H4 (cell line): ENCODE measurements at places on chromosomes 16 and 17. TPM values are rescaled to one million over a fixed set of nuclear protein-coding genes. Genes with fewer than 3 reads are reported as not detected.

Gene ADORA2B
- total RNA-seq, result 29.3 and 32.1 TPM in 2 replicates

Gene SLFN5
- total RNA-seq, result 28.8 and 35.1 TPM in 2 replicates

Gene SERPINF2
- total RNA-seq, result not detected in 2 replicates

- DNase-seq, result no peak
Observed at GRCh38 chr16:23836078-23836403, 258 bp downstream of the PRKCB start.

DNA sequence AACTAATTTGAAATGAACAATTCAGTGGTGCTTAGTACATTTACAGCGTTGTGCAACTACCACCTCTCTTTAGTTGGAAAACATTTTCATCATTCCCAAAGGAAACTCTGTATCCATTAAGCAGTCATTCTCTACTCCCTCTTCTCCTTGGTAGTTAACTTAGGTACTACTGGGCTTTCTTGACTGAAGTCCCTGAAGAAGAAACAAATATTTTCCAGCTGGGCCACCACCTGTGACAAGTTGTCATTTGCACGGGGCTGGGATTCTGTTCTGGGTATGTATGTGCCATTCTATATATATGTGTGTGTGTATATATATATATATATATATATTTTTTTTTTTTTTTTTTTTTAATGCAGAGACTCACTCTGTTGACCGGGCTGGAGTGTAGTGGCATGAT, 15.4 kb upstream of the RMI2 start:
- DNase-seq, result no peak

Gene MYH3
- 0.04 TPM in 1 of 2 replicates, not detected in the other for total RNA-seq

Gene MYLK3
- 0.14 TPM in 1 of 2 replicates, not detected in the other for total RNA-seq

GRCh38 chr16:47254756-47255155, 111.0 kb upstream of the NETO2 start:
- DNase-seq, result no peak

Gene MILR1
- 20.3 and 24.8 TPM in 2 replicates for total RNA-seq

DNA sequence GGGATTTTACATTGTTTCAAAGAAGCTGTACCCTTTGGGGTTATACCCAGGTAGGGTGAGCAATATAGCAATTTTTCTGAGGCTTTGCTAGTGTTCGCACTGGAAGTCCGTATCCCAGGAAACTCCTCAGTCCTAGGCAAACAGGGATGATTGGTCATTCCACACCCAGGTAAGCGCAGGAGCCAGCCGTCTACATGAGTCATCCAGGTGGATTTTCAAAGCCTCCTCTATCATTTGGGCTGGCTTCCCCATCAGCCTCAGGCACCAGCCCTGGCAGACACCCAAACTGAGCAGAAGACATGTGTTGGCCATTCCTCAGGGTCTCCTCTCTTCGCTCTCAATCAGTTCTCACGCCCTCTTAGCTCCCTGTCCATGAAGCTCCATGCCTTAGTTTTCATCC, 135.6 kb downstream of the AIPL1 start:
- DNase-seq, result no peak

DNA sequence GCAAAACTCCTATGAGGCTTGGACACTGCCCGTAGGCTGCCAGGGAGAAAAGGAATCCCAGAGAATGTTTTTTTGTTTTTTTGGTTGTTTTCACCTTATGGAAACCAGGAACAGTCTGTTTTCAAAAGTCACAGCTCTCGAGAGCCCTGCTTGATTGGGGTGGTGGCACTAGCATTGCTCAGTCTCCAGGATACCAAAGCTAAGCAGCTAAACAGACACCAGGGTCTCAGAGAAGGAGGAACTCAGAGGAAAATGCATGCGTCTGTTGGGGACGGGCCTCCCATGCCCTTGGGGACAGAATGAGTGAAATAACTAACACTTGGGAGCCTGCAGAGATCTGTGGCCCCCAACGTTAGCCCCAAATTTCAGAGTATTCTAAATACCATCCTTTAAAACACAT, 178.8 kb downstream of the SOX9 start:
- no peak for DNase-seq

GRCh38 chr16:84356591-84357116, 11.7 kb upstream of the ATP2C2 start:
- peak; percentile 42 for DNase-seq

Gene NPIPB13
- total RNA-seq, result 0.43 and 0.46 TPM in 2 replicates

Gene HELZ
- 21.7 and 29.0 TPM in 2 replicates for total RNA-seq

DNA sequence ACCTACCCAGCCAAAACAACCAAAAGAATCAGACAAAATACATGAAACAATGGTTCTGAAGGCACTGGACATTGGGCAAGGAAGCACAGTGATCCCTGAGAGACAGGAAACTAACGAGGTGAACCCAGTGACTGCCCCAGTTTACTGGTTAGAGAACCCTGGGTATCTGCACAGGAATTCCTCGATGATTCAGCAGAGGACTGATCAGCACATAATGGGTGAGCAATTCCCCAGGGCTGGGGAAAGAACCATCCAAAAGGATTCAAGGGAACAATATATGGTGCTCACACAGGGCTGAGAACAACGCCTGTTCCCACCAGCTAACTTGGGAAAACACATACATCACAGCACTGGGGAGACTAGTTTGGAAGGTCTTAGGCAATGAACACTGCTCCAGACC, 167.2 kb downstream of the PARN start:
- DNase-seq, result no peak

Gene KIF1C
- total RNA-seq, result 9.9 and 13.0 TPM in 2 replicates

Gene CDK3
- 0.49 and 1.9 TPM in 2 replicates for total RNA-seq

Gene SPATA32
- 0.21 TPM in 1 of 2 replicates, not detected in the other for total RNA-seq

- DNase-seq, result no peak
Observed at GRCh38 chr16:17346621-17347569, 123.9 kb downstream of the XYLT1 start.

GRCh38 chr16:54466233-54466632, 179.6 kb upstream of the IRX3 start:
- no peak for DNase-seq

- DNase-seq, result no peak
Observed at GRCh38 chr16:73129455-73129854, 81.5 kb upstream of the ZFHX3 start.

DNA sequence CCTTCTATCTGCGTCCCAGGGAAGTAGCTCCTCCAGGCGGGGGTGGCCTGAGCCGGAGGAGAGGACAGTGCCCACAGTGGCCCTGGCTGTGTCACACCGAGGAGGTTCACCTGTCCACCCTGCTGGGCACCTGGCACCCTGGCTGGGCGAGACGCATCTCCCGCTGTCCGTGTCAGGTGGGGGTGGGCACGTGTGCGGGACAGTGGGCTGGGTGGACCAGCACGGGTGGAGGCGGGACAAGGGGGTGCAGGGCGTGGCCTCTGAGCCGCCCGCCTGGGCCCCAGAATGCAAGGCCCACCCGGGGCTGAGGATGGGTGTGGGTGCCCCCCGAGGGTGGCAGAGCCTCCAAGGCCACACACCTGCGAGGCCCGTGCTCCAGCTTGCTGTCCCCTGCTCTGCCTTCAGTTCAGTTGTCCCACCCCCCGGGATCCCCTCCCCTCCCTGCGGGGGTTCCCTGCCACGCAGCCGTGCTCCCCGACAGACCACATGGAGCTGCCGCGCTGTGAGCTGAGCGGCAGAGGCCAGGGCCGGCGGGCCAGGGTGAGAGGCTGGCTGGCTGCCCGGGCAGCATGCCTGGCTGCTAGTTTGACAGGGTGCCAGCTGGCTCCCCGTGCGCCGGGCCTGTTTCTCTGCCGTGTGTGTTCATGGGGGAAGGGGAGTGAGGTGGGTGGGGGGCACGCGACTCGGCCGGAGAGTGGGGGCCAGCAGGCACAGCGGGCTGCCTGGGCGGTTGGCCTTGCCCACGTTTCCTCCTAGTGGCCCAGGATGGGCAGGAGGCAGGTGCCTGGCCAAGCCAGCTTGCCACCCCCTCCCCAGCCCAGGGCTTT, 33.9 kb downstream of the BAHCC1 start:
- peak; percentile 72 for DNase-seq

GRCh38 chr17:77649717-77650211, 308.7 kb upstream of the TNRC6C start:
- DNase-seq, result peak; percentile 36

DNA sequence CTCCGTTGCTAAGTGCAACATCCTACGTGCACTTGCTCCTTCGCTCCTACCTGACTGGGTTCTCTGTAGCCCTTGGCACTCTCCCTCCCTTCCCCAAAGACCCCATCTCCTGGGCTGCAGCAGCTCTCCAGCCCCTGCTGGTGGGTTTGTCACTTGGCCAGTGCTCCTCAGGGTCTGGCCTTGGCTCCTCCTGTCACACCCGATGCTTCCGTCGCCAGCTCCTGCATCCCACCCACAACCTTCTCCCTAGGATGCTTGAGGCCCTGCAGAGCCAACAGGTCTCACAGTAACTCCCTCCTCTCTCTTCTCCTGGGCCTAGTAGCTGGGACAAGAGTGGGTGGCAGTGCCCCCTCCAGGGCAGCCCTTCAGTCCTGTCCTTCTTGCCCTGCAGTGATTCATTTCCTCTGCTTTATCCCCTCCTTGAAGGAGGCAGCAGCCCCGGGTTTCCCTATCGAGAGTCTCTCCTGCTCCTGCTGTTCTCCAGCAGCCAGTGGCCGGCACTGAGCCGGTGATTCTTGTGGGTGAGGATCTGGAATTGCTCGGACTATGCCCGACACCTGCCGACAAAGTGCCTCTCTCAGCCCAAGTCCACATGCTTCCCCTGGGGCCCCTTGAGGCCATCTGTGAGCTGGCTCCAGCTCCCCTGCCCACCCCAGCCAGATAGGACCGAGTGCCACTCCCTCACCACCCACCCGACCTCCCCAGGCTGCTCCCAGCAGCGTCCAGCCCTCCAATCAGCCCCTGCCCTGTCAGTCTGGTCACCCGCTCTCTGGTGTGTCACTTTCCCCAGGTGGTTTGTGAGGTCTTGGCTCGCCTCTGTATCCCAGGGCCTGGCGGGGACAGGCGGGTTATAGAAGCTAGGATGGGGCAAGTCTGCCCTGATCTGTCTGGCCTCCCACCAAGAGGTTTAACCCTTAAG, 3.8 kb downstream of the LITAFD start:
- peak; percentile 43 for DNase-seq

Gene SNAI3
- total RNA-seq, result 0.27 and 0.62 TPM in 2 replicates

- peak; percentile 54 for DNase-seq
Observed at GRCh38 chr16:72876981-72877373, 171.0 kb downstream of the ZFHX3 start.

Gene CAPN15
- 4.4 and 8.3 TPM in 2 replicates for total RNA-seq

DNA sequence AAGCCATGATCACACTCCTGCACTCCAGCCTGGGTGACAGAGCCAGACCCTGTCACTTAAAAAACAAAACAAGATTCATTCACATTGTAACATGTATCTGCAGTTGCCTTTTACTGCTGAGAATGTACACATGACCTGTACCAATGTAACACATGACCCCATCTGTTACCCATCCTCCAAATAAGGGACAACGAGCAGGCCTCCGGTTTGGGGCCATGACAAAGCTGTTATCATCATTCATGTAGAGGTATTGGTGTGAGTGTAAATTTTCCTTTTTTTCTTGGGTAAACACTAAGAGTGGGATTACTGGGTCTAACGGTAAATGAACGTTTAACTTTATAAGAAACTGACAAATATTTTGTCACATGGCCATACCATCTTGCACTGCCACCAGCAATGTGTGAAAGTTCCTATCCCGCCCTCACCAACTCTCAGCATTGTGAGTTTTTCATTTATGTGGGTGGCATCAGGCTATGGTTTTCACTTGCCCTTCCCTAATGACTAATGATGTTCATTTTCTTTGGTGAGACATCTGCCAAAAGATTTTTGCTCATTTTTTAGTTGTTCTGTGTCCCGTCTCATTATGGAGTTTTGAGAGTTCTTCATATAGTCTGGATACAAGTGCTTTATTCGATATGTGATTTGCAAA, 145.5 kb downstream of the C16orf78 start:
- DNase-seq, result no peak

GRCh38 chr16:14286368-14287230, 215.5 kb downstream of the MRTFB start:
- DNase-seq, result no peak

Gene CACNA1G
- total RNA-seq, result 0.97 and 1.7 TPM in 2 replicates
